Placental pericyte (primary cell): ENCODE measurements at places on chromosomes 1 and 21. TPM values are rescaled to one million over a fixed set of nuclear protein-coding genes. Genes with fewer than 3 reads are reported as not detected.

TGFBR3 gene
- 20.5 and 56.9 TPM in 2 replicates for total RNA-seq

AMY1B gene
- total RNA-seq: not detected in 2 replicates

CD52 gene
- not detected in 2 replicates for total RNA-seq

GORAB gene
- 16.2 and 18.8 TPM in 2 replicates for total RNA-seq

ATP1B1 gene
- 25.8 and 33.9 TPM in 2 replicates for total RNA-seq

KIF14 gene
- total RNA-seq: 1.1 and 28.3 TPM in 2 replicates

KCNJ9 gene
- not detected in 2 replicates for total RNA-seq

C1orf56 gene
- total RNA-seq: 2.9 and 3.3 TPM in 2 replicates

PDXK gene
- total RNA-seq: 96.1 and 192 TPM in 2 replicates

OR2M3 gene
- total RNA-seq: under 0.01 TPM in 1 of 2 replicates, not detected in the other

HORMAD1 gene
- total RNA-seq: 0.14 and 2.4 TPM in 2 replicates

COL11A1 gene
- total RNA-seq: 17.5 and 60.8 TPM in 2 replicates

CELA3B gene
- total RNA-seq: not detected in 2 replicates

PTCH2 gene
- 0.22 and 0.29 TPM in 2 replicates for total RNA-seq

RGS4 gene
- total RNA-seq: 2.4 and 538 TPM in 2 replicates

VN1R5 gene
- not detected in 2 replicates for total RNA-seq

ZNF669 gene
- total RNA-seq: 6.6 and 10.3 TPM in 2 replicates

SMIM12 gene
- total RNA-seq: 23.6 and 25.8 TPM in 2 replicates

OPTC gene
- total RNA-seq: not detected in 2 replicates

ATP13A2 gene
- 44.4 and 91.5 TPM in 2 replicates for total RNA-seq
